Muscle of arm (tissue), 14 donors: ENCODE measurements at places on chromosomes 4 and X. TPM values are rescaled to one million over a fixed set of nuclear protein-coding genes. Genes with fewer than 3 reads are reported as not detected.

TCEAL6 gene
- polyA plus RNA-seq: not detected

- no peak for DNase-seq
These were observed 35.3 kb upstream of the NDUFC1 start for GRCh38 chr4:139337612-139338011.

DNA sequence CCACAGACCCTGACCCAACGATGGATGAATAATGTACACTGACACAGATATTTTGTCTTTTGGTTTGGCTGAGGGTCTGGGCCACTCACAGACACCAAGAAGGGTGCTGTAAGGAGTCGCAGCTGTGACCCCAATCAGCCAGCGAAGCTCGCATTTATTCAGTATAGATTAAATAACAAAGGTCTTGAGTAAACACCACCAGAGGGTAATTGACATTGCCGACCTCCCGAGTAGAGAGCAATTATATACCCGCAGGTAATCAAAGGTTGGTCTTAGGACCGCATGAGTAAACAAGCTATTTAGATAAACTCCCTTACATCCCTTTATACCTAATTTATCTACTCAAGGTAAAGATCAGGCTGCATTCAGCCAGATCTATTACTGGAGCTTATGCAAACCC lies 297.1 kb downstream of the ADAM29 start:
- DNase-seq: no peak

DNA sequence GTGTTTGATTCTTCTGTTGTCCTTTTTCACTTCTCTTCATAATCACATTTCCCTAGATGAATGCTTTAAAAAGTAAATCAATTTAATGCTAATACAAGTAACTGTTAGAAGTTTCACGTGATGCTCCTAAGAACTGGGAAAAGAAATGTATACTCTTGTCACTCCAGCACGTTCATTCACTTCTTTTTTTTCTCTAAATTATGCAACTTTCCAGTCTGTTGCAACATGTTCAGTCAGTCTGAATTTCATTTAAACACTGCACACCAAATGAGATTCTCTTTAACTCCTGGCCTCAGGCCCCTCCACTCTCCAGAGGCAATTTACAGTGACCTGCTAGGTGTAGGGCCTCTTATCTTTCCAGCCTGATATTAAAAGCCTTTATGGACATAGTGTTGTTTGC lies 321.9 kb downstream of the HS3ST1 start:
- DNase-seq: peak; percentile 17

DNA sequence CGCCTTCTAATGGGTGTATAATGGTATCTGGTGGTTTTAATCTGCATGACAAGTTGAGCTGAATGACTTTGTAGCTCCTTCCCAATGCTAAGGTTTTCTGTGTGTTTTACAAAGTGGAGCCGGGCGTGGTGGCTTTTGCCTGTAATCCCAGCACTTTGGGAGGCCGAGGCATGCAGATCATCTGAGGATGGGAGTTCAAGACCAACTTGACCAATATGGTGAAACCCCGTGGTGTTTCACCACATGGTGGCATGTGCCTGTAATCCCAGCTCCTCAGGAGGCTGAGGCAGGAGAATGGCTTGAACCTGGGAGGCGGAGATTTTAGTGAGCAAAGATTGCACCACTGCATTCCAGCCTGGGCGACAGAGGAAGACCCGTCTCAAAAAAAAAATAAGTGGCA lies 28.9 kb downstream of the ARFIP1 start:
- DNase-seq: no peak

- DNase-seq: no peak
These were observed 210.5 kb upstream of the RPS6KA3 start for GRCh38 chrX:20477219-20477618.
